NCI-H187 treated with DMSO at 0.1 percent for 48 hours (cell line): ENCODE measurements at places on chromosomes 11 and 22.
A peak's percentile ranks its signal among the peaks of the same experiment; 100 is the strongest.

DNA sequence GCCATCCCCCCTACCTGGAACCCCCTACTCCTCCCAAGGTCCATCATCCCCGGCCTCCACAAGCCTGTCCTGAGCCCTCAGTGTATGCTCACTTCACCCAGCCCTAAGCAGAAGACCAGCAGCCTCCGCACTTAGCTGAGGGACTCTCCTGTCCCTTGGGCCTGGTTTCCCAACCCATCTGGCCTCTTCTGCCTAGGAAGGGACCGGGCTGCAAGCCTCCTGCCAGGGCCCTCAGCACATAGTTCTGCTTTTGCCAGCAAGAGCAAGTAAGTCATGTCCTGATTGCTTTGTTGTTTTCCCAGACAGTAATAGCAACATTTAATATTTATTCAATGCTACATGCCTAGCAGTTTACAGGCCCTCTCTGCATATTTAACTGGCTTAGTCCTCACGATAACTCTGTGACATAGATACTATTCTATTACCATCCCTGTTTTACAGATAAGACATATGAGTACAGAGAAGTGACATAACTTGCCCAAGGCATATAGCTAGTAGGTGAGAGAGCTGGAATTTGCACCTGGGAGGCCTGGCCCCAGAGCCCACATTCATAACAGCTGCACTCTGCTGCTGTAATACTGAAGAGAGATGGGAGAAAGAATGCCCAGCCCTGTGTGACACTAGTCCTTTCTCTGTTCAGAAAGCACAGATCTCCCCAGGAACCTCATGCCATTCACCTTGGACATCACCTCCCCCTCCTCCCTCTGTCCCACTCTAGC is 139.2 kb downstream of the PARVA start:
- DNase-seq, result no peak

- no peak for DNase-seq
Measured at GRCh38 chr11:44950625-44951476, at the start of gene TP53I11. TSS of gene TP53I11 (minus strand) at chr11:44950883. CDS start at chr11:44938335, 12,548 bp downstream.

- no peak for DNase-seq
Measured at GRCh38 chr11:63918507-63919191, 1.7 kb upstream of the RCOR2 start.

GRCh38 chr11:86988351-86988881 is 33.2 kb upstream of the FZD4 start:
- DNase-seq, result no peak

DNA sequence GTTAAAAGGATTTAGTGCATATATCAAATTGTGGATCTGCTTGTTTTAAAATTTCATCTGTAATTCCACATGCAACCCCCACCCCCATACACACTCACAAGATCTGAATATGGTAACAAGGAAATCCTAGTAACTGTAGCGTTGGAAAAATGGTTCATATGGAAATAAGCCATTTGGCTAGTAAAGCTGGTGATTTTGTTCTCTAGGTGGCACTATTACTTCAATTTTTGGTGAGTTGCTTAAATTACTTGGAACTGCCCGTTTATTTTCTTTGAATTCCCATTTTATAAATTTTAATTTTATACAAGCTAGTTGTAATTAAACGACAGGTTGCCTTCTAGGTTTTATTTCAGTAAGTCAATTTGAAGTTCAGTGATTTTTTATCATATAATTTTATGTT is 5.3 kb downstream of the BDNF start:
- no peak for DNase-seq

DNA sequence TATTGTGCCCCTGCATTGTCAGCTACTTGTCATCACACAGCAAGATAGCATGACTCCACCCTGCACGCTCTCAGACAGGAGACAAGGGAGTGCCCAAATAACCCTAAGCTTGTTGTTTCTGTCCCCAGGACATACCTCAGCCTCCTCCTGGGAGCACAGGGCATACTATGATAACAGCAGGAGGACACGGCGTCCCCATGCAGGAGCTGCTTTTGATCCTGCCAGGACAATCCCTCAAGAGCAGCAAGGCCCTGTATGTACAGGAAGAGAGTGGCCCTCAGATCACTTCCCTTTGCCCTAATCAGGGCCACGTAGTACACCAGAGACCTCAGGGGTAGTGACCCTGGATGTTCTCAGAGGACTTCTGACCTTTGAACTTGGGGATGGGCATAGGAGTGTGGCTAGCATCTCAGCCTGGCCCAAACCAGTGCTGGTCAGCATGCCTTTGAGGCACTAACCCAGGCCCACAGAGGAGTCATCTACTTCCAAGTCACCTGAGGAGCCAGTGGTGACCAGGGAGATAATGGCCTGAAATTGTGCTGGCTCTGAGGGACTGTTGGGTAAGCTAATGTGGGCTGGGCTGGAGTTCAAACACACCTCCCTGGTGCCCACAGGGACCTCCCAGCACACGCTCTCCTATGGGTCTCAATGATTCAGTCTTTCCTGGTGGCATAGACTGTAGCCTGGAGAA is 9.2 kb downstream of the APOA4 start:
- DNase-seq, result no peak

- DNase-seq, result no peak
Measured at GRCh38 chr22:41905411-41906202, 9.3 kb downstream of the SHISA8 start.

DNA sequence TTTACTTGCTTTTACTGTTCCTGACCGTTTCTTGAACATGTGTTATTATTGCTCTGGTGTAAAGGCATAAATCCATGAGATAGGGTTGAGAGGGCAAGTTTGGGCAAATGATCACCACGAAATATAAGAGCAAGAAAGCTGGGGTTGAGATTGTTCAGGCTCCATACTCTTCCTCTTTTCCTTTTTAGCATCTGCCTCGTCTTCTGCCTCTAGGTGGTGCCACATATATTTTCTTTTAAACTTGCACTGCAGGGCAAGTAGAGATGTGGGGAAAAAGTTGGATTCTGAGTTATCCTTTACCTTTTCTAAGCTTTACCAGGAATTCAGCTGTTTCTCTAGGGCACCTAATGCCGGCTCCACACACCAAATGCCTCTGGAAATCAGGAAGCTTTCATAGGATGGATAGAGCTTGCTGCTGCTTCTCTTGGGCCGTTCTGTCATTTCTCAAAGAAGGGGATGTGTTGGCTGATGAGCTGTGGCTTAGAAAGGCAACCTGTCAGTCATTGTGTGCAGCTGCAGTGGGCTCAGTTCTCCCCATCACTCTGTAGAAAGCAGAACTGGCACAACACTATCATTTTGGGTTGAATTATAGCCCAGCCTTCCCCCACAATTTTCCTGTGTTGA is 98.2 kb downstream of the LDLRAD3 start:
- DNase-seq, result no peak

- peak; percentile 64 for DNase-seq
Measured at GRCh38 chr11:78742430-78742829, 167.8 kb upstream of the NARS2 start.

- no peak for DNase-seq
Measured at GRCh38 chr22:23684561-23685031, 6.2 kb upstream of the RGL4 start.

DNA sequence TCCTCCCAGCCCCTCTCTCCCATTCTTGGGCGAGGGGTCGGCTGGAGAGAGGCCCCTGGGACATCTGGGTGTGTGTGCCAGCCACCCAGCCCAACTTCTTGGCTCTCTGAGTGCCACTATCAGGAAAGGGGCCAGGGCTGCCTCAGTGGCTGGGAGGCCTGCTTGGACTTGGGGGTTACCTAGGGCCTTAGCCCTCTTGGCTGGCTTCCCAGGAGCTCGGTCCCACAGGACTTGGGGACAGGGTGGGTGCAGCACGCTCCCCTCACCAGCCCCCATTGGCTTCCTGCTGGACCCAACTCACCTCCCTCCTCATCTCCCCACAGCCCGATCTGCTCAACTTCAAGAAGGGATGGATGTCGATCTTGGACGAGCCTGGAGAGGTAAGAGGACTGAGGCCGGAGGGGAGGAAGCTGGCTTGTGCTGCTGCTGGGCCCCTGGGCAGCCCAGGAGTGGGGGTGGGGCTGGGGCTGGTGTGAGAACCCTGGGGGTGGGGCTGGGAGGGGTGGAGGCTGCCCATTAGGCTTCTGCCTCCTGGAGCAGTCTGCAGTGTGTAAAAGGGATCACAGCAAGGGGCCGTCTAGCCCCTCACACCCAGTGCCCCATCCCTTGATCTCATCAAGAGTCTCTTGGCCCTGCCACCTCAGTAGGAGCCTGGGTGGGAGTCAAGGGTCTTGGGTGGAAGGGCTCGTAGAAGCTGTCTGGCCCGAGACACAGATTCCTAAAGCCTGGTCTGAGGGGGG is 54.8 kb downstream of the TRIOBP start:
- no peak for DNase-seq

- DNase-seq, result no peak
Measured at GRCh38 chr11:16610738-16611388, 127.6 kb upstream of the C11orf58 start.

GRCh38 chr11:62127426-62127825 is 3.6 kb downstream of the INCENP start:
- no peak for DNase-seq

- DNase-seq, result no peak
Measured at GRCh38 chr22:39177456-39177775, 24.9 kb upstream of the CBX7 start.

DNA sequence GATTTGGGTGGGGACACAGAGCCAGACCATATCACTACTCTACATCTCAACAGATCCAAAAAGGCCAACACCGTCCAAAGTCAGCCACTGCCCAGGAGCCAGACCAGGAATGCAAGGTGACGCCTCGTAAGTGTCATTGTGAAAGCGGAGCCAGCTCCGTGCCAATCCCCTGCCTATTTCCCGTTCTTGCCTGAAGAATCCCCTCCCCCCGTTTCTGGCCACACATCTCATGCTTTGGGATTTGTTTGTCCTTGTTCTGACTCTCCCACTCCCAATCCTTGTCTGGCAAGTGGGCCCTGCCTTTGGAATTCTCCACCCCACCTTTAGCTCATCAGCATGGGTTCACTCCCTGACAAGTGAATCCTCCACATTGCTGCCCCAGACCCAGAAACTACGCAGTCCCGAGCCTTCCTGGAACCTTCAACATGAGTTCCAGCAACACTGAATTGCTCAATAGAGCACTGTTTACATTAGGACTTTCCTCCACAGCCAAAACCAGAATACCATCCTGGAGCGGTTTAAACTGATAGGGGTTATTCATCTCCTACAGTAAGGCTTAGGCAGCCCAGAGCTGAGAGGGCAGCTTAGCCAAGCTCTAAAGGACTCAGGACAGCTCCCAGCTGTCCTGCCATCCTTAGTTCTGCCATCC is 6.0 kb upstream of the SLC35C1 start:
- no peak for DNase-seq

DNA sequence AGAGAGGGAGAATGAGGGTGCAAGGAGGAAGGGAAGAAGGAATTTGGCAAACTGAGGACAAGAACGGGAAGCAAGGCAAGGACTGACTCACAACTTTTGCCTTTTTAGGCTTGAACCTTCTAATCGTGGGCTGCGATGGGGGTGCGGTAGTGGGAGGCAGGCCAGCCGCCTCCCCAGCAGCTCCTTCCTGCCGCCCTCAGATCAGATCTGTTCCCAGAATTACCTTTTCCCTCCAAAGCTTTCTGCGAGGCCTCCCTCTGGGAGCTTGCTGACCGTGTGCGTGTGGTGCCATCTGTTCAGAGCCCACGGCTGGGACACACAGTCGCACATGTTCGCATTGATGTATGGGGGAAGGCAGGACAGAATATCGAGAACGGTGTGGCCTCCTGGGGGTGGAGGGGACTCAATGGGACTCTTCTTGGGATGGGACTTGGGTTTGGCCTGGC is 86.9 kb upstream of the PARVA start:
- no peak for DNase-seq

- no peak for DNase-seq
Measured at GRCh38 chr22:50293441-50294318, 13.8 kb downstream of the PLXNB2 start.

DNA sequence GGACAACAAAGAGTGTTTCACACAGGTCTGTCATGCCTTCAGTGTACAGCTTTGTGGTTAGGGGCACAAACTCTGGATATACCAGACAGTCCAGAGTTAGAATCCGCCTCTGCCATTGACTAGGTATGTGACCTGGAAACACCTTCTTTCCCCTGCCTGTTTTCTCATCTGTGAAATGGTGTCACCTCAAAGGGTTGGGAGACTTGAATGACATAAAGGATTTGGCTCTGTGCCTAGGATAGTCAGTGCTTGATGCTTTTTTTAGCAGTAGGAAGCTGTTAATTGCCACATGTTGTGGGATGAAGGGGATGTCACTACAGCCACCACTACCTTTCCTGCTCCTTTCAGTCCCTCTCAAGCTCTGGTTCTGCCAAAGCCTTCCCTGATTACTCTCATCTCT is 17.4 kb upstream of the LRRC55 start:
- no peak for DNase-seq

DNA sequence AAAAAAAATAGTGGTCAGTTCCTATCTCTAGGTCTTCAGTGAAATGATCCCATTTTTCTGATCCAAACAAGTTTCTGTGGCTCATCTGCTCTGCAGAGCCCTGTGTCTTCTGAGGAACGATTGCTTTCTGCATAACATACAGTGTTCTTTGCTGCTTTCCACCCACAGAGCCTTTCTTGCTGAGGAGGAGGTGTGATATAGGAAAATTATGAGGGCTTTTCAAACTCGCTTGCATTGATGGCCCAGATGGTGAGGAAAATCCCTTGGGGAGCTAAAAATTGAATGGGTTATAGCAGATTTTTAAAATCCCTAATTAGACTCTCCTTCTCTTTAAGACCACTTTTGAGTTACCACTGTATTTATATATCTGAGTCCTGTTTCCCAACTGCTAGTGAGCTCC is 31.3 kb downstream of the JAM3 start:
- DNase-seq, result no peak

DNA sequence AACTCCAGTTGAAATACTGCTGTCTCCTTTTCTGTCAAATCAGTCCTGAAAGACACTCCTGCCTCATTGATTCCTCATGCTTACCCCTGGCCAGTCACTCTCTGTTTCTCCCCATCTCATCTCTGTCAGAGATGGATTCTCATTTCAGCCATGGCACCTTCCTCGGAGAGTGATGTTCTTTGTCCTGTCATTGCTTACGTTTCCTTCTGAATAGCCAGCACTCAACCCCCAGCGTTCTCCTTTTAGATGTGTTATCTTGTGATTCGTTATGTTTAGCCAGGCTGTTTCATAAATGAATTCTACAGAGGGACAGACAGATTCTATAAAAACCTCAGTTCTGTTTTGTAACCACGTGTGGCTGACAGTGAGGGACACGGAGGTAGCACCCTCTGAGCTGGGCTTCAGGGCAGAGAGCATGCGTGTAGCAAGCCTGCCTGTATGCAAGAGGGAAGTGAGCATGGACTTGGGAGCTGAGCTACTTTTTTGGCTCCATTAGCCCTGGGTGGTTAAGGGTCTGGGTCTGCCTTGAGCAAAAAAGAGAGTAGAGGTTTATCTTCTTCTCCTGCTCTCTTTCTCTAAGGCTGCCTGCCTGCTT is 354.6 kb downstream of the DDX10 start:
- no peak for DNase-seq
